ENCODE measurements at places on chromosomes 4 and X.

DNA sequence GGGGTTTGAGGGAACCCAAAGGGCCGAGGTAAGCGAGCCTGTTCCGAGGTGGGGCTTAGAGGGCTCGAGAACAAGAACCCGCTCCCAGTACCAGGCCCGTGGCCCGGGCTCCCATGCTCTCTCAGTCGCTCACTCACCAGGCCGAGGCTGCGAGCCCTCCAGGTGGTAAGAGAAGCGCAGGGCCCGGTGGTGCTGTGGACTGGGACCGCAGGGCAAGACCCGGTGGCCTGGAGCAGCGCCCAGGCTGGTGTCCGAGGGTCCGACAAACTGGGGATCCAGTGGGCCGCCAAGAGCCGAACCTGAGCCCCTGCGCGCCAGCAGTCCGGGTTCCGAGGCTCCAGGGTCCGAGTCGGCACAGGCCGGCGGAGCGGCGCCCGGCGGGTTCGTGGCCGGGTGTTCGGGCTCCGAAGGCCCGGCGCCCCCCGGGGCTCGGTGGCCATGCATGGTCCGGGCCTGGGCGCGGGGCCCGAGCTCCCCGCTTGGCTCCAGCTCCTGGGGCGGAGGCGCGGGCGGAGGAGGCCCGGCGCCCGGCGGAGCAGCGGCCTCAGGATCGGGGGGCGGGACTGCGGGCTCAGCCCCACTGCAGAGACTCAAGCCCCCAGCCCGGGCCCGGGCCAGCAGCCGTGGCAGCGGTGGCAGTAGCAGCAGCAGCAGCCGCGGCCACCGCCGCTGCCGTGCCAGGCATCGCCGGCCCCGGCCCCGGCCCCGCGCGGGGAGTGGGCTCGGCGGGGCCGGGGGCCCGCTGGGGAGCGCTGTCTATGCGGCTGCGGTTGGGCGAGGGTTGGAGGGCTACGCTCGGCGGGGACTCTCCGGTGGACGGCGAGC is 833 bp downstream of the FGD1 start:
- H3K27ac ChIP-seq: no peak overlapping the region
- no peaks in the 10 kb centered on the region for H3K36me3 ChIP-seq
- no peaks in the 10 kb centered on the region for H3K27me3 ChIP-seq
- H3K4me1 ChIP-seq: no peaks in the 10 kb centered on the region

- no peaks in the 10 kb centered on the region for H3K36me3 ChIP-seq
- no peaks in the 10 kb centered on the region for H3K27me3 ChIP-seq
- H3K4me3 ChIP-seq: no peak overlapping the region
- no peak overlapping the region for H3K27ac ChIP-seq
- no peaks in the 10 kb centered on the region for H3K4me1 ChIP-seq
Measured at GRCh38 chr4:161894014-161894413, 269.8 kb downstream of the FSTL5 start.

DNA sequence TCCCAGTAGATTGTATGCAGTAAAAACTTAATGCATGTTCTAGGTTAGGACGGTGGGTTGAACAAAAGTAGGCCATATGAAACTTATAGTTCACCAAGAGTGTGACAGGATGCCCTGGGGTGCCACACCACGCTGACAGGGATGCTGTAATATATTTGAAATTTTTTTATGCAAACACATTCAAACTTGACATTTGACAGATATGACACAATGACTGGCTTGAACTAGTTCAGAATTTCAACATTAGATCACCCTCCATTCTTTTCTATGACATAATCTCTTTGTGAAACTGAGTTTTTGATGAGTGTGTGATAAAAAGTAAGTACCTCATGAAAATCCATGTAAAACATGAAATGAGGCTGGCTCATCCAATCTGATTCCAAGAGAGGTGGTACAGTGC is 198.4 kb downstream of the PALLD start:
- no peaks in the 10 kb centered on the region for H3K4me1 ChIP-seq
- no peaks in the 10 kb centered on the region for H3K36me3 ChIP-seq
- no peak for DNase-seq
- no peak overlapping the region for H3K4me3 ChIP-seq
- H3K27me3 ChIP-seq: no peaks in the 10 kb centered on the region

DNA sequence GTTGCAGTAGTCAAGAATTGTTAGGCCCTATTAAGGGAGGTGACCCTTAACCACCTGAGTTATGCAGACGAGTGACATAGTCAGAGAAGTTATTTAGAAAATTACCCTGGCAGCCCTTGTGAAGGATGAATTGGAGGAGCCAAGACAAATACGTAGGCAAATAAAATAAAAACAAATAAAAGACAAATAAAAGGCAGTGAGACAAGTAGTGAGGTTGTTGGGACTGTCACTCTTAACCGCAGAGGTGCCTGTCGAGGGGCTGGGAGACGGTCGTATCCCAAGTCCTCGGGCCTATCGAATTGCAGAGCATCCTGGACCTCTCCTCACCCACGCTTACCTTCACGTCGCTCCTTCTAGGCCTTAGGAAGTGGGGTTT is 58.0 kb upstream of the ZC4H2 start:
- H3K36me3 ChIP-seq: no peaks in the 10 kb centered on the region
- H3K27me3 ChIP-seq: peaks cover 17% of the 10 kb centered on the region
- H3K4me3 ChIP-seq: peak overlapping the region; percentile 40
- DNase-seq: no peak

- H3K36me3 ChIP-seq: no peaks in the 10 kb centered on the region
- DNase-seq: no peak
- H3K27me3 ChIP-seq: no peaks in the 10 kb centered on the region
- no peak overlapping the region for H3K4me3 ChIP-seq
- H3K27ac ChIP-seq: no peak overlapping the region
Measured at GRCh38 chr4:152529880-152530279, 6.0 kb downstream of the FBXW7 start.

DNA sequence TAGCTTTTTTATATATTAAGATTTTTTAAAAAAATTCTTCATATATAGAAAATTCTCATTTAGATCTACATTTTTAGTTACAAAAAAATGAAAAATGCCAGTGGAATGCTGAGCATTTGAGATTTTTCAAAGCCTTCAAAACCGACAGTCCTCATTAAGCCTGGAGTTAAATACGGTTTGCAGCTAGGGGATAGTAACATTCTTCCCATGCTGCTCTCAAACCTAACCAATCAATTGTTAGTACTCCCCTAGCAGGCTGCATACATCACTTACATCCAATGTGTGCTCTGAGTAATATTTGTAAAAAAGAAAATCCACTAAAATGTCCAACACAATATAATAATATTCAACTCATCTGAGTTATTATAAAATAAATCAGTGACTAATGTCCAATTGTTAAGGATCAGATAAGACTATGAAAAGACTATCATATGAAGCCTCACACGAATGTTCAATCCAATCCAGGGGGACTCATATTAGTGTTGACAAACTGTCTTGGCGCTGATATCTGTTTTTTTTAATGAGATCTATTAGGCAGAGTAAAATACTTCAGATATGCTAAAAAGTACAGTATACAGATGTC is 227.6 kb upstream of the MAB21L2 start:
- no peaks in the 10 kb centered on the region for H3K27me3 ChIP-seq
- no peaks in the 10 kb centered on the region for H3K36me3 ChIP-seq
- H3K27ac ChIP-seq: no peak overlapping the region
- DNase-seq: no peak
- no peak overlapping the region for H3K4me3 ChIP-seq
- no peaks in the 10 kb centered on the region for H3K4me1 ChIP-seq

- peak; percentile 18 for DNase-seq
- H3K4me3 ChIP-seq: no peak overlapping the region
- H3K4me1 ChIP-seq: no peaks in the 10 kb centered on the region
- H3K36me3 ChIP-seq: no peaks in the 10 kb centered on the region
- no peak overlapping the region for H3K27ac ChIP-seq
- no peaks in the 10 kb centered on the region for H3K27me3 ChIP-seq
Measured at GRCh38 chr4:602559-602942, 22.8 kb upstream of the PDE6B start.

GRCh38 chr4:121344098-121344497 is 36.7 kb downstream of the QRFPR start:
- DNase-seq: no peak
- no peak overlapping the region for H3K27ac ChIP-seq
- no peaks in the 10 kb centered on the region for H3K4me1 ChIP-seq
- H3K27me3 ChIP-seq: no peaks in the 10 kb centered on the region
- H3K36me3 ChIP-seq: no peaks in the 10 kb centered on the region

DNA sequence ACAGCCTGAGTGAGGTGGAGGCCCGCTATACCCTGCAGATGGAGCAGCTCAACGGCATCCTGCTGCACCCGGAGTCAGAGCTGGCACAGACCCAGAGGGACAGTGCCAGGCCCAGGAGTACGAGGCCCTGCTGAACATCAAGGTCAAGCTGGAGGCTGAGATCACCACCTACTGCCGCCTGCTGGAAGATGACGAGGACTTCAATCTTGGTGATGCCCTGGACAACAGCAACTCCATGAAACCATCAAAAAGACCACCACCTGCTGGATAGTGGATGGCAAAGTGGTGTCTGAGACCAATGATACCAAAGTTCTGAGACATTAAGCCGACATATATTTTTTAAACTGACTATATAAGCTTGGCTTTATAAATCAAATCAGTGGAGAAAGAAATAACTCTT is 73.3 kb upstream of the HHIP start:
- no peaks in the 10 kb centered on the region for H3K4me1 ChIP-seq
- H3K27ac ChIP-seq: no peak overlapping the region
- DNase-seq: no peak

- no peaks in the 10 kb centered on the region for H3K36me3 ChIP-seq
- no peak overlapping the region for H3K4me3 ChIP-seq
- DNase-seq: no peak
- H3K27ac ChIP-seq: no peak overlapping the region
- H3K27me3 ChIP-seq: no peaks in the 10 kb centered on the region
- no peaks in the 10 kb centered on the region for H3K4me1 ChIP-seq
Measured at GRCh38 chr4:187103351-187103750, 379.7 kb upstream of the FAT1 start.

DNA sequence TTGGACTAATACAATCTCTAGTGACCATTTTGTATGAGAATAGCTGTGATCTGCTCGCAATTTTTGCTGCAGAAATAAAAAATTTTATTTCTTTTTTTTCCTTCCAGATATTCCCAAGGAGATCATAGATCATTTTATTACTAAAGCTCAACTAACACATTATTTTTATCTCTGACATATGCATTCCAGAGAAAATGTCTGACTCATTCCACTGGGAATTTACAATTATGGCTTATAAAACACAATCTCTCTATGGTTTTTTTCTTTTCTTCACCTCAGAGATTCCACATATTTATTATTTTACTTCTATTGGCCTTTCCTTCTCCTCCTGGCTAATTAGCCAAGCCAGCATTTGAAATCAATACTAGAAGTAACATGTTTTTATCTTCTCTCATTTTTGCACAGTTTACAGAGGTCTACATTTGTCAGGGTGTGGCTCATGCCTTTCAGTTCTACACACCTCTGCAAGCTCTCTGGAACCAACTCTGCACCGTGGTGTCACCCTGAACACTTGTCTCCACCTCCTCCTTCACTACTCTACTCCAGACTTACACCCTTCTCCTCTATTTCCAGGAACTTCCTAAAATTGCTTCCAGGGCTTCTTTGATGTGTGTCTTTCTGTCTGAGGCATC is 59.8 kb upstream of the GPM6A start:
- no peak for DNase-seq
- no peaks in the 10 kb centered on the region for H3K4me1 ChIP-seq
- no peak overlapping the region for H3K4me3 ChIP-seq
- no peaks in the 10 kb centered on the region for H3K27me3 ChIP-seq
- no peaks in the 10 kb centered on the region for H3K36me3 ChIP-seq

- no peak overlapping the region for H3K4me3 ChIP-seq
- no peaks in the 10 kb centered on the region for H3K4me1 ChIP-seq
- no peak for DNase-seq
- H3K36me3 ChIP-seq: no peaks in the 10 kb centered on the region
- no peak overlapping the region for H3K27ac ChIP-seq
Measured at GRCh38 chrX:9488586-9488985, 23.7 kb downstream of the TBL1X start.

DNA sequence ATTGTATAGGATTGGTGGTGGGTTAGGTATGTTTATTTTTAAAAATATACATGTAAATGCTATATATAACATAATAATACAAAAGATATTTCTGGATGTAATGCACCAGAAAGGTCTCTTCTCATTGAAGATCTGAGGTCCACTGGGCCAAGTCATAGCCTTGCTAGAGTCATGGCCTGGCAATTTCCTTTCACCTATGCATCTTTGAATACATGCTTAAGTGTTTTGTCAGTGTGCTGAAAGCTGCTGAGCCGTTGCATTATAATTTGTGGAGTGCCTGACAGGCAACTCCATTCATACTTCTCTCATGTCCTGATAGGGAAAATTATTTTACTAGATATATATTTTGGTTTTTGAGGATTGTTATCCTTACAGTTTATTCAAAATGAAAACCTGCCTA is 410.2 kb upstream of the CT83 start:
- H3K27ac ChIP-seq: no peak overlapping the region
- no peak for DNase-seq
- no peak overlapping the region for H3K4me3 ChIP-seq
- H3K4me1 ChIP-seq: no peaks in the 10 kb centered on the region
- H3K36me3 ChIP-seq: no peaks in the 10 kb centered on the region

GRCh38 chrX:13734278-13735172 is at the start of the genes OFD1 and TRAPPC2:
OFD1 (plus strand) TSS chrX:13734748; CDS start chrX:13735072, 324 bp downstream.
TRAPPC2 (minus strand) TSS chrX:13734620; CDS start chrX:13719963, 14,657 bp downstream.
- peaks cover 10% of the 10 kb centered on the region for H3K4me1 ChIP-seq
- peak within 1 kb of the TSS; percentile 60 for H3K4me3 ChIP-seq
- peak within 1 kb of the TSS; percentile 91 for H3K27ac ChIP-seq
- no peaks in the 10 kb centered on the region for H3K36me3 ChIP-seq
- peak; percentile 92 for DNase-seq

DNA sequence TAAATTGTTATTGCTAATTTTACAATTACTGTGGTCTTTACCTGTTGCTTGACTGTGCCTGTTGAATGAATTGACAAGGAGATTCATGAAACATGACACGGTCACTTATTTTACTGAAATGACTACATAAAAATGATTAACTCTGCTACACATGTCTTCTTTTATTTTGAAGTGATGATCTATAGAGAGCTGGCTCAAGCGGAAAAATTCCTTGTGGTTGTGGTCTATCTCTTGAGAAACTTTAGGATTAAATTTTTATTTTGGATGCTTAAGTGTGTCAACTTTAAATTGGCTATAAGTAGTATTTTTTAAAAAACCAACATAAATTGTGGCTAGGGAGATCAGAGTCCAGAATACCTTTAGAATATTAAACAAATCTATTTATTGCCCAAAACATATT is 131.8 kb upstream of the PITX2 start:
- no peaks in the 10 kb centered on the region for H3K4me1 ChIP-seq
- no peaks in the 10 kb centered on the region for H3K36me3 ChIP-seq
- no peak overlapping the region for H3K27ac ChIP-seq
- H3K27me3 ChIP-seq: no peaks in the 10 kb centered on the region
- no peak for DNase-seq
- no peak overlapping the region for H3K4me3 ChIP-seq
